ENCODE measurements at places on chromosomes 4 and X. TPM values are rescaled to one million over a fixed set of nuclear protein-coding genes. Genes with fewer than 3 reads are reported as not detected.

GRCh38 chr4:123783151-123783790, 386.7 kb downstream of the SPRY1 start:
- peak; percentile 82 for DNase-seq

- DNase-seq = no peak
Measured at GRCh38 chr4:121464854-121465253, 84.0 kb upstream of the QRFPR start.

DNA sequence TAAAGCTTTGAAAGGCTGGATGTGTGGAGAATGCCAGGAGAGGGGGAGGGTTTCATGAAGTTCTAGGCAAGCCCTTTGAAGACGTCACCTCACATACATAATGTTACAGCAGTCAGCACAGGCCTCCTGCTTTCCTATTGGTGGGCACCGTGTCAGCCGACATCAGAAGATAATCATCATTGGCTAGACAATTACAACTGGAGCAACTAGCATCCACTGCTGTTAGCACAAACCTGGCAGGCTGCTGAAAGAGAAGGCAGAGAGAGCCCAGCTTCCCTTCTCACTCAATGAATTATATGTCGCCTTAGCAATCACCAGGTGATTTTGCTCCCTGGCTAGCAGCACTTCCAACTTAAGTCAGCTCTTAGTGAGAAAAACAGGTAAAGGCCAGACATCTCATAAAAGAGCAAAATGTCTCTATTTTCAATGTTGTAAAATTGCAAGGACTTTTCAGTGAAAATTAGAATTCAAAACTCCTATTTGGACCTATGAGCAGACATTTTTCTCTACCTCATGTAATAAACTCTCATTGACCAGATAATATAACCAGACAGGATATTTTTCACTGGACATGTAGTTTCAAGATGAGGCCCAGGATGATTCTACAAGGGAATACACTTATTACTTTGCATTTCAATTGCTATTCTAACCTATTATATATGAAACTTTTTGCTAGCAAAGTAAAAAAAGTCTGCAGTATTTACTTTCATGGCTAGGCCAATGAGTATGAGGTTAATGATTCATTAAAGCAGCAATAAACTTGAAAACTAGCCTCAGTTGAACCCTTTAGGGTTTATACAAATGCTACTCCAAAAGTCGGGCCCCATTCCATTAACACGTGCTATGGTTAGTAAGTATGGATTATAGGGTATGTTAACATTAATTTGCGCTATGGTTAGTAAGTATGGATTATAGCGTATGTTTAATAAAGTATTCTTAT, 4.3 kb downstream of the ELOVL6 start:
- peak; percentile 97 for DNase-seq

GRCh38 chrX:155144926-155145325, 71.3 kb upstream of the VBP1 start:
- no peak for DNase-seq

GRCh38 chrX:45762699-45763647, 562.3 kb upstream of the DIPK2B start:
- DNase-seq = peak; percentile 27

- DNase-seq = no peak
Measured at GRCh38 chr4:118927974-118928373, 39.3 kb downstream of the SYNPO2 start.

Gene SPANXN4
- total RNA-seq = not detected

Gene TMPRSS11B
- 0.27 TPM for total RNA-seq

Gene GPR101
- not detected for total RNA-seq

DNA sequence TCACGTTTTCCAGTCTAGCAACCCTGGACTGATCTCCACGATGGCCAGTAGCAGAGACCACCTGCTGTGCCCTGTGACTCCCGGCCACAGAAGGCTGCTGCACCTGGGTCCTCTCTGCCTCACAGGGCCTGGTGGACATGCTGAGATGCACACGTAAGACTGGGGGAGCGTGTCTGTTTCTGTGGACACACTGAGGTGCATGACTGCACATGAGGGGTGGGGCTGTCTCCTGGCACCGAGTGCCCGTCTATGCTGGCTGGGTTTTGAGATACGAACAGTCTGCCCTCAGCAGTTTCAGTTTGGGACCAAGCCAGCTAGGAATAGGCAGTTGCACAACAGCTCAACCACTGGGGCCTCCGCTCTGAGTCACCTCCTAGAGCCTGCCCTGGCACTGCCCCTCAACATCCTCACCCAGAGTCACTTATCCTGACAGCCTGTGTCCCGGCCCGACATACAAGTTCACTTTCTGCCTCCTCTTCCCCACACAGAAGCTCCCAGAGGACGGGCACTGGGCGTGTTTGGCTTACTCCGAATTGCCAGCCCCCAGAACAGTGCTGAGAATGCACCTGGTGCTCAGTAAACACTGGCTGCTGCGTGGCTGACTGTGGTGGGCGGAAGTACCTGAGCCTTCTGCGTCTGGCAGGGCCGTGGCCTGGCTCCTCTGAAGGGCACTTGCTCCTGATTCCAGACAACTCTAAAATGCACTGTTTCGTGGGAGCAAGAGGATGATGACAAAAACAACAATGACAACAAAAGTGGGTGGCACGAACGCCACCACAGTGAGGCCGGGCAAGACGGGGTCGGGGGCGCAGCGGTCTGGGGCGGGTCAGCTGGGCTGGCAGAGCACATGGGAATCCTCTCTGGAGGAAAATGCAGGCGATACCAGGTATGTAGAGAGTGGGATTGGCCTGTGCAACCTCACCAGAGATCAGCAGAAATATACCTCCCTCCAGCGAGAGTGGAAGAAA, 30.9 kb downstream of the RNF212 start:
- DNase-seq = peak; percentile 59

Gene HPF1
- 19.7 TPM for total RNA-seq

Measured in astrocyte (in vitro differentiated cells and primary cell).